Activated T-helper 1 cell treated with Interleukin-2 at 50 U/mL for 16 hours (primary cell): ENCODE measurements at places on chromosomes 2 and 18.

DNA sequence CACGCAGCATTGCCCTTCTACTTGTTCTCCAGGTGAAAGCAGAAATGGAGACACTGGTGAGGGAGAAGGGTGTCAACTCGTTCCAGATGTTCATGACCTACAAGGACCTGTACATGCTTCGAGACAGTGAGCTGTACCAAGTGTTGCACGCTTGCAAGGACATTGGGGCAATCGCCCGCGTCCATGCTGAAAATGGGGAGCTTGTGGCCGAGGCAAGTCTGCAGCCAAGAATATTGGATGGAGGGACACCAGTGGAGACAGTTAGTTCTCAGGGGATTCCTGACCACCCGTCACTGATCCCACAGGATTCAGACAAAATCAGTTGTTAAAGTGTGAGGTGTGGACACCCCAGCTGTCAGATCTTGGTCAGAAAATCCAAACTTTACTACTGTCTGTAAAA is 43.2 kb upstream of the MAPRE3 start:
- DNase-seq = no peak

GRCh38 chr2:218671097-218671653 is 627 bp downstream of the RNF25 start:
- no peak for DNase-seq

DNA sequence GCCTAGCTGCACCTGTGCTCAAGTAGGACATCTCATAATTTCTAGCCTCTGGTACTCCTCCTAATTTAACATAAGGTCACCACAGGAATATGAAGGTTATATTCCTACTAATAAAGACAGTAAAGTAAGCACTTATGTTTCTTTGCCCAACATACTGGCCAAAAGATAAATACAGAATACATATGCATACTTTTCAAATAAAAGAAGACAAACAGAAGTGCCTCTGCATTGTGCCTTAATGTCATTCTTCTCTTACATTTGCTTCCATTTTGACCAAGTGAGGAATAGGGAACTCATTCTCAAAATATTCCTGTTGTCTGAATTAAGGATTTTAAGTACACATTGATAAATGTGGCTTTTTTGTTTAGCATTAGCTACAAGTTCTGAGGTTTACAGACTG is 5.6 kb downstream of the BCL11A start:
- DNase-seq = no peak

GRCh38 chr2:99545066-99545465 is 55.2 kb upstream of the REV1 start:
- DNase-seq = no peak

DNA sequence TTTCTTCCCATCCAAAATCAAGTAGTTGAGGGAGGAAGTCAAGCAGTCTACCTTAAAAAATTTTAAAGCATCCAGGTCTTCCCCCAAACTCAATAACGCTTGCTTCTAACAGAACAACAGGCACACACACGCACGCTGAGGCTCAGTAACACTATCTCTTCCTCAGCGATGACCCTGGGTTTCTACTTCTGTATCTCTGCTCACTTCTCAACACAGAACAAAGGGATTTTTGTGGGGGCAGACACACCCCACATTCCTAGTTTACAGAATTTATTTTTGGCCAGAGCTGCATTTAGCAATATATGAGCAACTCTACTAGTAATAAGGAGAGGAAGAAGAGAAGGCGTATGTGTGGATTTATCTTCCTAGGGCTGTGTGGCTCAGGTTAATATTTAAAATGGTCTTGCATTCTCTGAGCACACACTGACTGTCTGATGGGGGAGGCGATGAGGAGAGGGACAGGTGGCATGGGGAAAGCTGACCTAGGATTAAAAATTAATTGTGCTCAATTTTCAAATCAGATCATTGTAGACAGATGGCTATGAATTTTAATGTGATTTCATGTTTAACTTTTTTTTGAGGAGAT is 71.3 kb upstream of the PPM1B start:
- no peak for DNase-seq

- DNase-seq = no peak
These were observed 382.2 kb upstream of the HNRNPA3 start for GRCh38 chr2:176830362-176830761.

GRCh38 chr2:58606799-58607198 is 365.7 kb upstream of the FANCL start:
- DNase-seq = no peak

DNA sequence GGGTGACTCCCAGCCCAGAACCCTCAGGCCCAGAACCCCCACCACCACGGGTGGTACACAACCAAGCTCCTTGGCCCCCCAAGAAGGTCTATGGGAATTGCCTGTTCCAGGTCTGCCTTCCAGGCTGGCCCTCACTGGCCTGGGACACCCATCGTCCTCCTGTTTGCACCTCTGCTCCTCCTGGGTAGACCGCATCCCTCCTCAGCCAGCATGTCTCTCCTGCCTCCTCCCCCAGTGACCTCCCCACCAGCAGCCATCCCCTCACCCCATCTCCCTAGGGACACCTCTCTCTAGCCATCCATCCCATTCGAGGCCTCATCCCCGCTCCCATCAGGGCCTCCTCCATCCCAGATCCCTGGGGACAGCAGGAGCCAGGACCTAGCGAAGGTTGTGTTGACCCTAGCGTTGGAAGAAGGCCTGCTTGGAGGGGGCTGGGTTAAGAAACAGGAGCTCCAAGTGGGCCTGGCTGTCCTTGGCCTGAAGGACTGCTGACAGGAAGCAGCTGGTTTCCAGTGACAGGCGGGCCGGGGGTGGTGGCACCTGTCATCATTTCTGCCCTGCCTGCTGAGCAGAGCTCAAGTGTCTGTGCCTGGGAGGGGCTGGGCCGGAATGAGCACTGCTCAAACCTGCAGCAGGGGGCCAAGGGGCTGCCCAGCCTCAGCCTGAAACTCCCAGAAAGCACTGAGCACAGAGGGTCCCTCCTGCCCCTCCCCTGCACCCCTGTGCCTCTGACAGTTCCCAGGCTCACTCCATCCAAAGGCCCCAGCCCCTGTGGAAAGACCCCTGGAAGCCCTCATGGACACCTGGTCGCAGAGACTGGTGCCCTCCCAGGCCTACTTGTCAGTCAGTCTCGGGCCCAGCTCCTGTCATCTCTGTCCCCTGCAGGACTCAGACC is 96.0 kb upstream of the OTOS start:
- DNase-seq = no peak

DNA sequence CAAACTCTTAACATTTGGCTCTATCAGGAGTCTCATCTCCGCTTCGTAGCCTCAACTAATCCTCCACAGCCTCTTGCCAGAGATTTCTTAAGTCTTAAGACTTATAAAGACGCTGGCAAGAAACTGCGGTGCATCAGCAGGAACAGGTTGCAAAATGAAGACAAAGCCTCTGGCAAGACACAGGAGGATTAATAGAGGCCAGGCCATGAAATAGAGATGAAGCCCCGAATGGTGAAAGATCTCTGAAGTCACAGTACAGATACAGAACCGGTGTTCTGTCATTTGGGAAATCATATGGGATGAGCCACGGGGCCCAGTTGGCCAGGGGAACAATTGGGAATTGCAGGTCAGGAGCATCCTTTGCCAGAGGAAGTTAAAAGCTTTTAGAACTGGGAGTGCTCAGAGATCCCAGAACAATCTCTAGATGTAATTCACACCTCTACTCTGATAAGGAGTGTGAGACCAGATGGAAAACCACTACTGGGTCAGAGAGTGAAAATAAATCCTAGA is 190.9 kb upstream of the FOSL2 start:
- no peak for DNase-seq

DNA sequence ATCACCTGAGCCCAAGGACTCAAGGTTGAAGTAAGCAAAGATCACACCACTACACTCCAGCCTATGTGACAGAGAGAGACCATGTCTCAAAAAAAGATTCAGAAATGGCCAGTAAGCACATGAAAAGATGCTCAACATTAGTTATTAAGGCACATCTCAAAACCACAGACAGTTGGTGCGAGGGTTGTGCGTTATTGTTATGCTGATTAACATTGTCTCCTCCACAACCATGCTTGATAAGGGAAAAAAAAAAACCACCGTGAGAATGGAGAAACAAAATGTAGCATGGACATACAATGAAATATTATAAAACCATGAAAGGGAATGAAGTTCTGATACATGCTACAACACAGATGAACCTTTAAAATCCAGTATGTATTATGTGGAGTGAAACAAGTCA is 27.3 kb downstream of the MOB4 start:
- no peak for DNase-seq

DNA sequence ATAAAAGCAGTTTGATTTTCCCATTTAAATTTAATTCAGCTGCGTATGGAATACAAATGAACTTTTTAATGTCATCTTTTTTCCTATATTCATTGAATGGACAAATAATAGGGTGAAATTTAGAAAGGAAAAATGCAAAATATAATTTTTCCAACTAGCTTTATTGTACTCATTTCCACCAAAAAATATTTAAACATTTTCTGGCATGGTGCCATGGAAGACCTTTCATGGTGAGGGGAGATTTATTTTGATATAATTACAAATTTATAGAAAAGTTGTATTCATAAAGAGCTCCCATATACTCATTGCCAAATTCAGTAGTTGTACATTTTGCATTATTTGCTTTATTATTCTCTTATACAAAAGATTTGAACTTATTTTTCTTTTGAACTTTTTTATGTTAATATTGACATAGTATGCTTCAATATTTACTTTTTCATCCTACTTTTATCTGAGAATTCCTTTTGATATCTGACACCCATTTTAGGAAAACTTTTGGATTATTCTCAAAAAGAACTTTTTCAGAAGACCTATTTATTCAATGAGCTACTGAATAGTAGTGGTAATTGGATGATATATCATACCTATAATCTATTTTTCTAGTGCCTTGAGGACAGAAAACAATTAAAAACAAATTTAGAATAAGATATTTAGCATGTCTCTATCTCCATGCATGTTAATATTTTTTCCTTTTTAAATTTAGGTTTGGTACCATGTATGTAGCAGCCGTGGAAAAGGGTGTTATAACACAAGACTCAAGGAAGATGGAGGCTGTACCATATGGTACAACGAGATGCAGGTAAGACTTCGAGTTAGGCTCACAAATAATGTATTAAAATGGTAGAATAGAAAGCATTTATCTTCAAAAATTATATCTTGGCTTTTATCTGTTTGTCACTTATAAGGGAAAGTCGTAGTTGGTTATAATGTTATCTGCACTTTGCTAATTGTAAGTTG is 37.5 kb downstream of the DDX1 start:
- no peak for DNase-seq

DNA sequence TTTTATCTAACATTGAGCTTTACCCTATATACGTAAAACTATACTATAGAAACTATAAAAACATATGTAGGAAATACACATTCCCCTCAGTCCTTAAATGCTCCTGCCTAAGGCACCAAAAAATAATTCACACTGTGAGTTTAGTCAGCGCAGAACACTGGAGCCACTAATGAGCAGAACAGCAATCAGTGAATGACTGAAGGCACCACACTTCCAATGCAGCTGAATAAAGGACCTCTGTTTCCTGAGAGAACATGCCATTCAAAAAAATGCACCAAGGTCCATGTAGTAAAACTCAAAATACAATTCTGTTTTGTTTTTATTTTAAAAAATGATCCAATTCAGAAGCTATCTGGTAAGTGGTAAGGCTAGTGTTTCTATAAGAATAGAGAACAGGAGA is 1280.6 kb upstream of the NRXN1 start:
- no peak for DNase-seq

DNA sequence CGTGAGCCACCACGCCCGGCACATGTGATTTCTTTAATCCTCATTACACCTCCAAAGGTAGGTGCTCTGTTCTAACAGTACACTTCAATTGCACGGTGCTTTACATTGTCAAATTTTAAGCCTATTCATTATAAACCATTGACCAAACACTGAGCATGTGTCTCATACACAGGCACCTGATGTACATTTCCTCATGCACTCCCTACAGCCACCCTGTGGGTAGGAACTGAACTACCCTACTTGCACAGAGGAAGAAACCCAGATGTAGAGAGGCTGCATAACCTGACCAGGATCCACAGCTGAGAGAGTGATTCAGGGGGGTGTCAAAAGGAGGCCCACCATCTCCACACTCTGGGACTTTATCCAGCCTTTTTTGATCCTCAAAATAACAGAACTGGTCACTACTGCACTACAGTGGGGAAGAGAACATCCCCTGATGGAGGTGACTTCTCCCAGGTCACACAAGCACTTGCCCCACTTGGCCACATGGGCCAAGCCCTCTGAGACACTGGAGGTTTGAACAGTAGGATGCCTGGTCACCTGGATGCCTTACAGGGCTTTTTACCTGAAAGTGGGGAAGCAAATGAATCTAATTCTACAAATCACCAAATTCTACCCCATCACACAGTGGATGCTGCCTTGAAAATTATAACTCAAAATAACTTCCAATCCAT is 6.9 kb upstream of the DPYSL5 start:
- no peak for DNase-seq

GRCh38 chr2:127597984-127598380 is 48.0 kb upstream of the GPR17 start:
- DNase-seq = no peak

DNA sequence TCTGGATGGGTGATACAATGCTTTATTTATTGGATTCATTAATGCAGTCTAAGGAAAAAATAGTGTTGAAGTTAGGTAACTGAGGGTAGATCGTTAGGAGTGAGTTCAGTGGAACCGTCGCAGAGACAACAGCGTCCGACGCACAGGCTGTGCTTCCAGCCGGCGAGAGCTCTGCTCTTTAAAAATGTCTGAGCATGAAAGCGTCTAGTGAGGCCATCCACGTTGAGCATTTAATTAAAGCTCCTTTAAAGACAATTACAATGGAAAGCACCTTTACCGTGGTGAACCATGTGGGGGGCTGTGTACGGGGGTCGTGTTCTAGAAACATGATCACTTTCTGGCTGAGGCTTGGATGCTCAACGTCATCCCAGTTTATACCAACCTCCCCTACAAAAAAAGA is 822.7 kb downstream of the GALR1 start:
- DNase-seq = no peak

DNA sequence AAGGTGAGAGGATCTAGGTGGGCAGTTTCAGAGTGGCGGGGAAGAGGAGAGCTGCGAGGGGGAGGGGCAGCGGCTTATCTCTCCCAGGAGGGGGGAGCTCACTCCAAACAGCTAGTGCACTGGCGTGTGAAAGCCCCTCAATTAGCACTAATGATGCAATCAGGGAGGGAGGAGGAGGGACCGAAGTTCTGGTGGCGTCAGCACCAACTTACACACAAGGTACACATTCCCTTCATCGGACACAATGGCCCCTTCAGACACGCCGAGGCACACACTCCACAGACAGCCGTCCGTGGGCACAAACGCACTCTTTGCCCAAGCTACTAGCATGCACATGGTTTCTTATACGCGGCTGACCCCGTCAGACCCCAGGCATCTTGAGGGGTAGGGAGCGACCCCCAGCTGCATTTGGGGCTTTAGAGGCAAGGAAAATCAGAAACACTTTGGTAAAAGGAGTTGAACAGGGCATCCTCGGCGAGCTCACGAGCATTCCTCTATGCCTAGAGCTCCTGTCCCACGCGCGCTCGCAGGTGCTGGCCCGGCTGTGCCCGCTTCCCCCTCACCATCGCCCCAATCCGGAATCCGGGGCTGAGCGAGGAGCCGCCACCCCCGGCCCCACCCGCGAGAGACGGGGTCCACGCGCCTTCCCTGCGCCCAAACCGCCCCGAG is 868 bp upstream of the PKDCC start:
- no peak for DNase-seq

- DNase-seq = no peak
These were observed 35.4 kb downstream of the EMILIN2 start for GRCh38 chr18:2882201-2882600.
